Tibial nerve (tissue), 4 donors: ENCODE measurements at places on chromosomes 5 and 9. TPM values are rescaled to one million over a fixed set of nuclear protein-coding genes. Genes with fewer than 3 reads are reported as not detected.

Gene PFN3
- not detected for total RNA-seq

Gene HMCN2
- 9.4 TPM for total RNA-seq

- DNase-seq: no peak
Observed at GRCh38 chr5:166031926-166032325, 2259.5 kb upstream of the WWC1 start.

GRCh38 chr5:178394074-178394473, 161.5 kb upstream of the PHYKPL start:
- no peak for DNase-seq

DNA sequence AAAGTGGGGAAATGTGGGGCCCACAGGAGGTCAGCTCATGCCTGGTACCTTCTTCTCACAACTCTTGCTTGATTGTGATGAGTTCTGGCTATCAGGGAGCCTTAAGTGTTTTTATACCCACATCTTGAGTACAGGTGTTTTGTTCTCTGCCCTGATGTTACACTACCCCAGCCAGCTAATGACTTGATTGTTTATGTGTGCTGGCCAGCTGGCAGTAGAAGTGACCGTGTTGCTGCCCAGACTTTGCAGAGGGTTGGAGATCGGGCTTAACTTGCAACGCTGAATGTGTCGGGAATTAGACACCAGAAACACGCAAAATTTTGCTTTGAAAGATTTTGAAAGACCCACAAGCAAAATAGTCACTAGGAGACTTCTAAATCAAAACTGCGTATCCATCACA, 16.9 kb upstream of the ZDHHC11B start:
- no peak for DNase-seq

GRCh38 chr9:134712243-134712642, 70.6 kb downstream of the COL5A1 start:
- DNase-seq: no peak

GRCh38 chr9:17742067-17742466, 163.2 kb downstream of the SH3GL2 start:
- no peak for DNase-seq

GRCh38 chr5:138149530-138149929, 10.3 kb upstream of the NME5 start:
- DNase-seq: no peak

Gene TLX3
- not detected for total RNA-seq

GRCh38 chr9:36450110-36450732, 50.2 kb upstream of the RNF38 start:
- DNase-seq: no peak

DNA sequence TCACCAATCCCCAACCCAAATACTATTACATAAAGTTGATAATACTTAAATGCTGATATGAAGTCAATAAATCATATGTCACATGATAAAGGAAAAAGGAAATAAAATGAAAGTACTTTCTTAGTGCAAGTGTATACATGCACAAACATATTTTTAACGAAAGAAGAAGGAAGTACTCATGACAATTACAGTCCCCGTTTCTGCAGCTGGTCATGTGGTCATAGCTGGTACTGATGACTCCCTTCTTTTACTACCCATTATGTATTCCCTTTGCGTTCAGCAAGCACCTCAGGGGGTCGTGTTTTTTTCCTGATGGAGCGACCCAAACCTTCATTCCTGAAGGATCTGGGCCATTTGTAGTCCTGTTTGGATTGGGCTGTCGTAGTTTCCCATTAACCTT, 27.3 kb downstream of the CENPP start:
- DNase-seq: no peak

GRCh38 chr9:89743573-89744254, 138.9 kb downstream of the GADD45G start:
- DNase-seq: no peak

DNA sequence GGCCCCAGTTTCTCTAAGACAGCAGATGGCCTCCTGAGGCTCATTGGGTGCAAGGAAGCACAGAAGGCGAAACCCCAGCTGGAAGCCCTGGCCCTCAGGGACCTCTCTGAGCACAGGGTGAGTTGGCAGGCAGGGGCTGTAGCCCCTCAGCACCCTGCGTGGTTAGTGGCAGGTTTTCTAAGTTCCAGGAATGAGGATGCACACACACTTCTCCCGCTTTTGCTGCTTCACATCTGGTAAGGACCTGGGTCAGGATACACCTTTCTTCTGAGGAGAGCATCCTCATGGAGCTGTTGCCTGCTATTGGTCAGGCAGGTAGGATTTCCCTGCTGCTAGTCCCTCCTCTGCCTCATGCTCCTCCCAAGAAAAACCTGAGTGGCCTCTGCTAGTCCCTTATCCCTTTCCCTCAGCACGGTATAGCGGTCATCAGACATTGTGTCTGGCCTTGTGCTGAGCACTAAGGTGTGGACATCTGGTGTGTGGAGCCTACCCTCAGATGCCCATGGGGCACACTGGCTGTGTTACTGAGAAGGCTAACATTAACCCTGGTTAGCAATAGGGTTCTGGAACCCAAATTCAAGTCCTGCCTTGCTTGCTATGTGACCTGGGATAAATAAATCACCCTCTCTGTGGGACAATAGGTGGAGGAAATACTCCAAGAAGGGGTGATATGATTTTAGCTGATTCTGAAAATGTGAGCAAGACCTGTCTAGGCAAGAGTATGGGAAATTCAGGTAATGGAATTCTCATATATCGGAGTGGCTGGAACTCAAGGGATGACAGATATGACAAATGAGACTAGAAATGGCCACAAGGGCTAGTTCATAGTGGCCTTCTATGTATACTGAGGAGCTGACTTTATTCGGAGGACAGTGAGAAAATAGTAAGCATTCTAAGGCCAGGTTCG, 1.6 kb downstream of the SLC22A4 start:
- no peak for DNase-seq

Gene EFCAB9
- not detected for total RNA-seq

GRCh38 chr9:27379311-27380251, 82.6 kb upstream of the EQTN start:
- no peak for DNase-seq

DNA sequence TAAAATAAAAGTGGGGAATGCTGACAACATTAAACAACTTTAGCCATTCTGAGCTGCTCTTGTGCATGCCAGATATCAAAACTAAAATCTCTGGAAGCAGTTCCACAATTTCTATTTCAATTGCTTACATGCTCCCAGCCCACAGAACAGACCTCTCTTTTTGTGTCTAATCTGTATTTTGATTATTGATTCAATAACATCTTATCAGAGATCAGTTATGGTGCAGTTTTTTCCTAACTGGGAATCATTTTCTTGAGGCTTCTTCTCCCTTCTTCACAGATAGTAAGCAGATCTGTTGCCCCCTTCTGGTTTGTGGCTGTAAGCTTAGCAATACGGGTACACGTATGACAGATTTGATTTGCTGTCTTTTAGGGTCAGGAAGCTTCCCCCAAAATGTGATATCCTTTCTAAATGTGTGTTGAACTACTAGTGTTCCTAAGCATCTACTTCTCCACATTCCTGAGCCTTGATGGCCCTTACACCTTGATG, 39.4 kb downstream of the MRPS27 start:
- DNase-seq: peak; percentile 28

- no peak for DNase-seq
Observed at GRCh38 chr5:156042726-156043125, 284.2 kb upstream of the SGCD start.

Gene EQTN
- total RNA-seq: not detected

Gene COL27A1
- total RNA-seq: 31.2 TPM

- no peak for DNase-seq
Observed at GRCh38 chr5:13939638-13940037, 4.8 kb downstream of the DNAH5 start.

GRCh38 chr5:83967417-83967816, 246.8 kb upstream of the HAPLN1 start:
- DNase-seq: no peak

Gene ADGRV1
- 1.9 TPM for total RNA-seq

DNA sequence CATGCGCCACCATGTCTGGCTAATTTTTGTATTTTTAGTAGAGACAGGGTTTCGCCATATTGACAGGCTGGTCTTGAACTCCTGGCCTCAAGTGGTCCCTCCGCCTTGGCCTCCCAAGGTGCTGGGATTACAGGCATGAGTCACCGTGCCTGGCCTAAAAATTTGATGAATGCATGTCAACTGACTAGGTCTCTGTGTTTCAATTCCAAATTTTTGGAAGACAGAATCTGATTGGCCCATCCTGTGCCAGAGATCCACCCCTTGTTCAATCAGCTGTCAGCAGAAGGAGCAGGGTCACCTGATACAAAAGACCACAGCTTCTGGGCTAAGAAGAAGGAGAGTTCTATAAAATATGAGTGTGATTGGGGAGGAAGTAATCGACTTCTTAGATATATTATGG, 43.5 kb upstream of the COL15A1 start:
- no peak for DNase-seq

DNA sequence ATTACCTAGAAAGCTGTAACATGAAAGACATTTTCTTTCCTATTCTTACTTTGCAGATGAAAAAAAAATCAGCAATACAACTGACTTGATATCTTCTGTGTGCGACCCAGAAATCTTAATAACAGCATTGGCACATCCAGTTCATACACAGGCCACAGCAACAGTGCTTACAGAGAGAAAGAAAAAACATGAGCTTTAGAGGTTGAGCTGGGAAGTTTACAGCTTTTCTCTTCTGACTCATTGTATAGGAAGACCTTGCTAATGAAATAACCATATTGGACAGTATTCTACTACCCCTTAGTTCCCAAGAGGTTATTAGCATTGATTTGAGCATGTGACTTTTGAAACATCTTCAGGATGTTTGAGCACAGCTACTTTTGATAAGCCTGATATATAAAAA, 1033.4 kb upstream of the DMAC1 start:
- DNase-seq: no peak

DNA sequence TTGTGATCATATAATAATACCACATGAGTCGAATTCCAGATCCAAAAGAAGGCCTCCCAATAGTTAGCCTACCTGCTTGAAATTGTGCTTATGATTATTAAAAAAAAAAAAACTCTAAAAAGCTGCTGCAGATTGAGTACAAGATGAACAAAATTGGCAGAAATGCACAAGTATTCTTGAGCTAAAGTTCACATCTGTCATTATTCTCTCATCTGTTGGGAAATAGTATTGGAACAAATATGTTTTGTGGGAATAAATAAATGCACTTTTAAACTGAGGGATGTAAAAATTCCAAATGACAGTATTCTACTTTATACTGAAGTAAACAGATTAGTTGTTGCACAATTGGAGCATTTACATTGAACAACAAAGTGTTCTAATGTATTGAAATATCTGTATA, 15.7 kb downstream of the DAB2 start:
- DNase-seq: no peak

- DNase-seq: no peak
Observed at GRCh38 chr9:115804206-115804605, 349.4 kb upstream of the PAPPA start.

GRCh38 chr5:175465282-175465681, 13.1 kb upstream of the SFXN1 start:
- no peak for DNase-seq

Gene PCDHB8
- total RNA-seq: 1.0 TPM

DNA sequence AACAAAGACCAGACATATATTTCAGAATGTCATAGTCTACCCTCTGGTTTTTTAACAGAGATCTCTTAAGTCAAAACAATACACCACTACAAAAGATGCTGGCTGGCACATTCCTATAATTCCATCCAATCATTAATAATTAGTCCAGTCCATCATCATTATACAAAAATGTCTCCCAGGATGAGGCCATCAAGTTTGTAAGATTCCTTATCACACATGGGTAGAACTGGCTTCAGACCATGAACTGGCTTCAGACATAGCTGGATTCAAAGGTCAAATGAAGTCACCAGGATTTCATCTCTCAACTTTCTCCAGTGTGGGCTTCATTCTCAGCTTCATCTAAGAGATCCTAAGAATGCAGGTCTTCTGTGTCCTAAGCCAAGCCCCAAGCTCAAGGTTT, 147.1 kb downstream of the ENC1 start:
- no peak for DNase-seq

Gene P4HA2
- total RNA-seq: 24.5 TPM

- DNase-seq: no peak
Observed at GRCh38 chr5:612498-613424, 621 bp downstream of the CEP72 start.

DNA sequence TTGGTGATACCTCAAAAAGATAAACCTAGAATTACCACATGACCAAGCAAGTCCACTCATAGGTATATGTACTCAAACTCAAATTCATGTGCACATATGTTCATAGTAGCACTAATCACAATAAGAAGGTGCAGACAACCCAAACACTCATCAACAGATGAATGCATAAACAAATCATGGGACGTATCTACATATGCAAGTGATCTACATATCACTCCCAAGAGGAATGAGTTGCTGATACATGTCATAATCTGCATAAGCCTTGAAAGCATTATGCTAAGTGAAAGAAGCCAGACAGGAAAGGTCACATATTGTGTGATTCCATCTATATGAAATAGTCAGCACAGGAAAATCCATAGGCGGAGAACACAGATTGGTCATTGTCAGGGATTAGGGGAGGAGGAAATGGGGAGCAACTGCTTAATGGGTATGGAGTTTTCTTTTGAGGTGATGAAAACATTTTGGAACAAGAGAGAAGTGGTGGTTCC, 10.6 kb upstream of the GPX8 start:
- DNase-seq: no peak

- no peak for DNase-seq
Observed at GRCh38 chr5:150633429-150633828, 7.0 kb upstream of the SYNPO start.

DNA sequence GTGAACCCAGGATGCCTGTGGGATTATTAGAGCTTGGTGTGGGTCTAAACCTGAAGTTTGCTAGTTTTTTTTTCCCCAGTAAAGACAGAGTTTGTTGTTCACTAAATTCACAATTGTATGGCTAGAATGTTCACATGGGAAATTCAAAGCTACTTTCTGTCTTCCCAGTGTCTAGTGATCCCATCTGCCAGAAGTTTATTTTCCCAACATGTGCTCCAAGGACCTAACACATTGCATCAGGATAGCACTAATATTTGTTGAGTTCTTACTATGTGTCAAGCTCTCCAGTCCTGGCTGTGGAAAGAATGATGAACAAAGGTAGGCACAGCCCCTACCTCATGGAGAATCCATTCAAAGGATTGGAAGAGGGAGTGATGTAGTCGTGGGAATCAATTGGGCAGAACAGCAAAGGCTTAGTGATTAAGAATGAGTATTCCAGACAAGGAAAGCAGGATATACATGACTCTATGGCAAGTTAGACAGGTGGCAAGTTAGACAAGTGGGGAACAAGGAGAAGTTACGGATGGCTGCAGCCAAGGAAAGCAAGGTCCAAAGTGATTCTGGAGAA, 521.5 kb upstream of the WWC1 start:
- no peak for DNase-seq

DNA sequence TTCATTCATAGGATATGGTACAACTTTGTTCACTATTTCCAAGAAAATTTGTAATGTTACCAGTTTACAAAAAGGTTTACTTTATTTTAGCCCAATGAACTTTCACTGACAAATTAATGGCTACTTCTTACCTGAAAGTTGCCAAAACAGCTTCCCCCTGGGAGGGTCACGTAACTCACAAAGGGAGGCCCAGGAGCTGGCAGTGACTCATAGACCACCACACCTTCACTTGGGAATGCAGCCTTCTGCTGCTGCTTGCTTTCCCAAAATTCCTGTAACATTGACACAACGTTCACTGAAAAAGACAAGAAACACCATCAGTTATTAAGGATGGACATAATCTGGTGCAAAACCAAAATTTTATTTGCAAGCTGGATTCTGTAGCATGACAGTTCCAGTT, 18.1 kb downstream of the LIX1 start:
- DNase-seq: no peak

GRCh38 chr9:134690301-134690751, 48.7 kb downstream of the COL5A1 start:
- no peak for DNase-seq
